NCI-H1436 (cell line): ENCODE measurements at places on chromosomes 16 and 17.

- DNase-seq = peak; percentile 73
Measured at GRCh38 chr17:48724251-48725003, 1.4 kb downstream of the PRAC2 start.

DNA sequence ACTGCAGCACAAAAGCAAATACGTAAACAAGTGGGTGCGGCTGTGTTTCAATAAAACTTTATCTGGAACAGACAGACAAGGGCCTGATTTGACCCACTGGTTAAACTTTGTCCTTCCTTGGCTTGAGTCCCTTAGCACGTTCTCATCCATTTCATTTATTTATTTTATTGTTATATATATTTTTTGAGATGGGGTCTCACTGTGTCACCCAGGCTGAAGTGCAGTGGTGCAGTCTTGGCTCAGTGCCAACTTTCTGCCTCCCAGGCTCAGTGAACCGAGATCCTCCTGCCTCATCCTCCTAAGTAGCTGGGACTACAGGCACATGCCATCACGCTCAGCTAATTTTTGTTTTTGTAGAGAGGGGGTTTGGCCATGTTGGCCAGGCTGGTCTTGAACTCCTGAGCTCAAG lies 64.3 kb downstream of the MYH11 start:
- no peak for DNase-seq

DNA sequence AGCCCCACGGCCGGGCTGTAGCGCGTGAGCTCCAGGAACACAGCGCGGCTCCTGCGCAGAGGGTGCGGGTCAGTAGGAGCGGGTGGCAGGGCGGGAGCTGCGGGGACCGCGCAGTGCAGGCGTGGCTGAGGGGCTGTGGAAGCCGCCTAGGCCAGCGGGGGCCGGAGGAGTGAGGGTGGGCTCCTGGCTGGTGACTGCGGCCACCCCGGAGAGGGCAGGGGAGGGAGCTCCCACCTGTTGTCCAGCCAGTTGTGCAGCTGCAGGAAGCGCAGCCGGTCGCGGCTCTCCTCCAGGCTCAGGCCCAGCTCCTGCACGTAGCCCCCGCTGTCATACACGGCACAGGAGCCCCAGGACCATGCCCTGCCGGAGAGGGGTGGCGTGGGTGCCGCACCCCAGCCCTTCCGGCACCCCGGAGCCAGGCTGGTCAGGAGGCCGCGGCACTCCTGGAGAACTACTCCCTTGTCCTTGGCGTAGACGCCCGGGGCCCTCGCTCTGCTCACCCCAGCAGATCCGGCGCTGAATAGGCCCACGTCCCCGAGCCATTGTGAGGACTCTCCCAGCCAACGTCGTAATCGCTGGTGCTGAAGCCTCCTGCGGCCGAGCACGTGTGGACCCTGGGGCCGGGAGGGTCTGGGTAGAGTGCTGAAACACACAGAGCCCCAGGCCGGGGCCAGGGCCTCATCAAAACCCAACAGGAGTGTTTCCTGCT lies 43.9 kb downstream of the TSC2 start:
- no peak for DNase-seq

- DNase-seq = peak; percentile 57
Measured at GRCh38 chr17:7842380-7843256, 8.6 kb downstream of the KDM6B start.

GRCh38 chr17:17783116-17783824 lies 53.5 kb downstream of the SREBF1 start:
- DNase-seq = peak; percentile 85

GRCh38 chr17:42653179-42654124 lies 5.6 kb upstream of the TUBG2 start:
- no peak for DNase-seq

DNA sequence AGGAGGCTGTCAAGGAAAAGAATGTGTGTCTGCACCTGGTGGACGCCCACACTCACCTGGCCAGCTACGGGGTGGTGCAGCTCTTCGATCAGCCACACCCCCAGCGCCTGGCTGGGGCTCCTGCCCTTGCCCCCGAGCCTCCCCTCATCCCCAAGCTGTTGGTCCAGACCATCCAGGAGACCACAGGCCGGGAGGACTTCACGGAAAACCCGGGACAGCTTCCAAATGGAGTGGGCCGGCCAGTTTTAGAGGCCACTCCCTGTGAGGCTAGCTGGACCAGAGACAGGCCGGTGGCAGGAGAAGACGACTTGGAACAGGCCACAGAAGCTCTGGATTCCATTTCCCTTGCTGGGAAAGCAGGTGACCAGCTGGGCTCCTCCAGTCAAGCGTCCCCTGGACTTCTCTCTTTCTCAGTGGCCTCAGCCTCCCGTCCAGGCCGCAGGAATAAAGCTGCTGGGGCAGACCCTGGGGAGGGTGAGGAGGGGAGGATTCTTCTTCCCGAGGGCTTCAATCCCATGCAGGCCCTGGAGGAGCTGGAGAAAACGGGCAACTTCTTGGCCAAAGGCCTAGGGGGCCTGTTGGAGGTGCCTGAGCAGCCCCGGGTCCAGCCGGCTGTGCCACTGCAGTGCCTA lies 2.2 kb downstream of the WDR81 start:
- DNase-seq = no peak

- DNase-seq = no peak
Measured at GRCh38 chr16:78094166-78094565, 5.3 kb upstream of the WWOX start.

DNA sequence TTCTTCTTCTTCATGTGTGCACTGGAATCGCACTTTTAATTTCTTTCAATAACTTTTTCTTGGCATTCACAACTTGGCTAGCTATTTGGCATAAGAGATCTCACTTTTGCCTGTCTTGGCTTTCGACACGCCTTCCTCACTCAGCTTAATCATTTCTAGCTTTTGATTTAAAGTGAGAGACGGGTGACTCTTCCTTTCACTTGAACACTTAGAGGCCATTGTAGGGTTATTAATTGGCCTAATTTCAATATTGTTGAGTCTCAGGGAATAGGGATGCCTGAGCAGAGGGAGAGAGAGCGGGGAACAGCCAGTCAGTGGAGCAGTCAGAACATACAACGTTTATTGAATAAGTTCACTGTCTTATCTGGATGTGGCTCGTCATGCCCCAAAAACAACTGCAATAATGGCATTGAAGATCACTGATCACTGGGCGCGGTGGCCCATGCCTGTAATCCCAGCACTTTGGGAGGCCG lies 200.3 kb downstream of the SEC14L1 start:
- no peak for DNase-seq

- DNase-seq = no peak
Measured at GRCh38 chr17:8068736-8069586, 18.6 kb downstream of the ALOX12B start.

DNA sequence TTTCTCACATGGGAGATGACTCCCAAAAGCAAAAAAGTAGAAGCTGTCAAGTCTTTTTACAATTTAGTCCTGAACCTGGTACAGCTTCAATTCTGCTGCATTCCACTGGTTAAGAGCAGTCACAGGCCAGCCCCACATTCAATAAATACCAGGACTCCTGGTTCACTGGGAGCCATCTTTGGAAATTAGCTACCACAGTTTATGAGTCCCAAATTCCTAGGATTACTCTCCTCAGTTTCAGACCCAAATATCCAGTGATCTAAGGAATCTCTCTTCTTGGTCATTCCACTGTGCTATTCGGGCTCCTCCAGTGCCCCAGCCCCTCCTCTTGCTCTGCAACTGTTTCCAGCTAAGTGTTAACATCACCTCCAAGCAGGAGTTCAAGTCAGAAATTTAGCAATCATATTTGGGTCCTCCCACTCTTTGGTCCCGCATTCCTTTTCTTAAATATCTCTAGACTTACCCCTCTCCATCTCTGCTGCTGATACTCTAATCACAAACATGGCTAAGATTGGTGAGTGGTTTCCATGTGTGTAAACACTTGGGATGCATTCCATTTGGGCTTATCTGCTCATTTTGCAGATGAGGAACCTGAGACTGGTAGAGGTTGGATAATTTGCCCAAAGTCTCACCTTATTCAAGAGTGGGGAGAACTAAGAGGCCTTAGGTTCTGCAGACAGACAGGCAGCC lies 9.6 kb upstream of the WIPF2 start:
- no peak for DNase-seq

DNA sequence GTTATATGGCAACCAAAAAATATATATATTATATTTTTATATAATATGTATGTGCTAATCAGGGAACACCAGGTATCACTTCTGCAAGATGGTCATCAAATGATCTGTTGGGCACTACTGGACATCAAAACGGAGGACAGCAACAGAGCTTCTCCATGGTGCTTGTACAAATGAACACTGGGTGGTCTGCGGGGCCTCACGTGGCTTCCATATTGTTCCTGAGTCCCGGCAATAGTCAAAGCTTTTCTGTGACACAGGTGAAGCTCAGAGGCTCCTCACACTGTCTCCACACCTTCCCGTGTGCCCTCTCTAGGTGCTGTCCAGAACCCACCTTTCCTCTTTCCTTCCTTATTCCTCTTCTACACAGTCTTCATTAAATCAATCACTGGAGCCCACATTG lies 149.9 kb upstream of the PIRT start:
- DNase-seq = no peak

DNA sequence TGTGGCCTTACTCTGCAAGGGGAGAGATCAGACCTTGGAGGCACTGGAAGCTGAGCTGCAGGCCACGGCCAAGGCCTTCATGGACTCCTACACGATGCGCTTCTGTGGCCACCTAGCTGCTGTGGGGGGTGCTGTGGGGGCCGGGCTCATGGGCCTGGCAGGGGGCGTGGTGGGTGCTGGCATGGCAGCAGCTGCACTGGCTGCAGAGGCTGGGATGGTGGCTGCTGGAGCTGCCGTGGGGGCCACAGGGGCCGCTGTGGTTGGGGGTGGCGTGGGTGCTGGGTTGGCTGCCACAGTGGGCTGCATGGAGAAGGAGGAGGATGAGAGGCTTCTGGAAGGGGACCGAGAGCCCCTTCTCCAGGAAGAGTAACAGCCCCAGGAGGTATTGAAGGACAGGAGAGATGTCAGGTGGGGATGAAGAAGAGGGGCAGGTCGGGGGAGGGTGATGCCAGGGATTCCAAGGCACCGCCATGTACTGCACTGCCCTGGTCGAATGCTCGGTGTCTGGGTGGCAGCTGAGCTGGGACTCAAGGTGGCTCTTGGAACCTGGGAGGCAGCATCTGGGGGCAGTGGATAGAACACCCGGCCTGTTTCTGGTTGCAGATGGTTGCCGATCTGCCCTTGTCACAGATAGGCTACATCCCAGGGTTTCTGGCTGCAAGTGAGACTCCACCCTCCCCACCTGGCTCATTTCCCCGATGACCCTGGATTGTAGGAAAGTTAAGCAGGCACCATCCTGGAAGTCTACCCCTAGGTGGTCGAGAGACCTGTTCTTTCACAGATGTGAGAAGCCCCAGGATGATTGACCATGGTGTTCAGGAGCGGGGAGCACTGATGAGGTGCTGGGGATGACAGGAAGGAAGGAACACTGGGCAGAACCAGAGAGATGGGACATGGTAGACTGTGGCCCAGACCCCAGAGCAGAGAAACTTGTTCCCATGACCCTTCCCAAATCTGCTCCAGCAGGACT lies 5.1 kb downstream of the RNF112 start:
- no peak for DNase-seq

DNA sequence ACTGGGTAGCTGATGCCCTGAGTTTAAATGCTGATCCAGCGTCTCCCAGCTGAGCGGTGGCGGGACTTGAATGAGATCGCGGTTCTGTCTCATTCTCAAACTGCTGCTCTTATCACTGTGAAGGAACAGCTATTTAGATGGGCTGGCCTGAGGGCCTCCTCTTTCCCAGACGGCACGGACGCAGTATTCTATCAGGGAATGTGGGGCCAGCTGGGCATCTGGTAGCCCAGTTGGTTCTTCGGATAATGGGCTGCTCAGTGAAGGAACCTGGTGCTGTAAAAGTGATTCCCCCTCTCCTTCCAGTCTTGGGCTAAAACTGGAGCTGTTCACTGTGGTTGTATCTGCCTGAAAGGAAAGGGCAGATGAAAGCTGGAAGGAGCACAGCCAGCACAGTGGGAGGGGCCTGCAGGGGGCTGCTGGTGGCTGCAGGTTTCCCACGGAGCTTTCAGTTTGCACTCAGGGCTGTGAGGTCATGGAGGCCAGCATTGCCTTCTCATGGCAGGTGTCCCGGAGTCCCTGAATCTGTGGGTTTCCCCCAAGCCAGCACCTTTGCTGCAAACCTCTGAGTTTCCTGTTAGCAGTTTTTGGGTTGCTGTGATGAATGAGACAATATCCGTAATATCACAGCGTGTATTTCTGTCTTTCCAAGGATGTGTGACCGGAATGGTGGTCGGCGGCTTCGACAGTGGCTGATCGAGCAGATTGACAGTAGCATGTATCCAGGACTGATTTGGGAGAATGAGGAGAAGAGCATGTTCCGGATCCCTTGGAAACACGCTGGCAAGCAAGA lies 3.6 kb downstream of the IRF8 start:
- DNase-seq = no peak
